LoVo (cell line): ENCODE measurements at places on chromosomes 1 and 21.

- DNase-seq = no peak
Measured at GRCh38 chr1:31668303-31668883, 23.7 kb upstream of the PEF1 start.

- DNase-seq = no peak
Measured at GRCh38 chr1:205316161-205316566, 5.4 kb downstream of the NUAK2 start.

GRCh38 chr1:246794828-246795671 is 70.8 kb downstream of the SCCPDH start:
- no peak for DNase-seq

DNA sequence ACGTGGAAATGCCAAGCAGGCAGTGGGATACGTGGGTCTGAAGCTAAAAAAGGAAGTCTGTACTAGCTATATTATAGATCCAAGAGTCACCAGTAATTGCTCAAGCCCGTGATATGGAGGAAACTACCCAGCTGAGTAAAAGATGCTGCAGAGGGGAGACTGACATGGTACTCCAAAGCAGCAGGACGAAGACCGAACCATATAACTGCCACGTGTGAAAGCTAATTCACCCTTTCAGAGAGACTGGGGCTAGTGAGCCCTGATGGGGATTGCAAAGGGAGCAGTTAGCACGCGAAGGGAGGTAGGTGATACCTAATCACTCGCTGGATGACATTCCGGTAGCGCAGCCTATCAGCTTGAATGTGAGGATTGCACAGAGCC is 316 bp downstream of the AP4B1 start:
- DNase-seq = no peak

DNA sequence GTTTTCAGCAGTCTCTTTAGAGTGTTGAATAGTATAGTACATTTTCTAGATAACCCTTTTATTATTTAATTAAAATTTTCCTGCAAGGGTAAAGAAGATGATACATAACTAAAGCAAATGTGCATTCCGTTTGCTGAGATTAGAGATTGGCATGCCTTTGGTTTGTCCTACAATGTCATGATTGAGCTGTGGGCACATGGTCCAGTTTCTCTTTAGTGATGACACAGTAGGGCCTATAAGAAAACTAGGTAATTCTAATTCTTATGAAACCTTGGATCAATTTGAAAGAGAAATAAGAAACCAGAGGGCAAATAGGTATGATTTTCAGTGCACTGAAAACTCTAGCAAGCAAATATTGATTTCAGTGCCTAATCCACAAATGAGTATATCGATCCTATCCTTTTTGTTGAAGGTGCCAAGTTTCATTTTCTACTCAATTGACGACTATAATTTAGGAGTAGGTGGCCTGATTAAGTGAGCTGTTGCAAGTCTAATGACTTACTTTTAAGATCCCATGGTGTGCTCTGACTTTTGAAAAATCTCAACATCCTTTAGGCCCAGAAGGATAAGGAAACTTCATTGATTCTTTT is 128.0 kb upstream of the KCNK1 start:
- DNase-seq = no peak
